ENCODE measurements at places on chromosomes 6 and 20.

DNA sequence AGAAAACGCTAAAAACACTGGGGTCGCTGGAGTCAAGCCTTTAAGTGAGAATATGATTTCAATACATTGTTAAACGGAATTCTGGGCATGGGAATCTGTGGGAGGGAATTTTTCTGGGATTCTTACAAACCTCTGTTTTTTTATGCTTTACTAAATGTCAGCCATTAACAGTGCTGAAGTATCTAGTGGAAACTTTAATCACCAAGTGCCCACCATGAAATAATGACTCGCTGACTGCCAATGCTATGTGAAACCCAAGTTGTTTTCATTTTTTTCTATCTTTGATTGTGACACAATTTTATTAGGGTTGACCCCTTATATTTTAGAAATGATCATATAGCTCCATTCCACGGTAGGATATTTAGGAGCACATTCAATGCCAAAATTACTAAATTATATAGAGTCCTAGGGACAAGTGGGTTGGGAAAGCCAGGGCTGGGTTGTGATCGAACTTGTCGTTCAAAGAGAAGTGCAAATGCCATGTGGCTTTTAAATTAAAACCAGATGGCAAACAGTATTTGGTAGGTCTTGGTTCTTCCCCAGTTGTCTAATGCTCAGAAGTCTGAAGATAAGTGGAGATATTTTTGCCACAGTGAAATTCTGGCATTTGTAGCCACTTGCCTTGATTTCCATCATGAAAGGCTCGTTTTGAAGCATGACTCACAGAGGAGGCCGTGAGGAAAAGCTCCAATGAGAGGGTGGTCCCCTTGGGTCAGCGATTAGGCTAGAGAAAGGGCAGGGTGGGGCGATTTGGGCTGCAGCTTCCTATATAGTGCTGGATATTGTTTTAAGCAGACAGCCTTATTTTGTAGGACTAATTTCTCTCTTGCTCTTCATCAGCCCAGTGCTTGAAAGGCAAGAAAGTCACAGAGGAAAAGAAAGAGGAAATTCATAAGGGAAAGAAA lies 254.4 kb upstream of the JAG1 start:
- no peak for DNase-seq

DNA sequence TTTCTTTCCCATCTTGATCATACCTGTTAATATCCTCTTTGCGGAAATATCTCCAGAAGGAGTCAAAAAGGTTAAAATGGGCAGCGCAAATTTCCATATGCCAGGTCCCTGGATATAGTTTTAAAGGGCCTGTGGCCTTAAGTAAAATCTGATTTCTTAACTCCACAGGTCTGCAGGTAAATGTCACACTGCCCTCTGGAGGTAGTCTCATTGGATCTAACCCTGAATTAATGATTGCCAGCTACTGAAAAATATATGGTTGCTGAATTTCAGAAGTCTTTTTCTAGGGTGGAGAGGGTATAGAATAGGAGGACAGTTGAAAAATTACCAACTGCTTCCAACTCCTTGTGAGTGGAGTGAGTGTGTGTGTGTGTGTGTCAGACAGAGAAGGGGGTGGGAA lies 8.5 kb downstream of the MOXD1 start:
- no peak for DNase-seq

- DNase-seq, result no peak
Measured at GRCh38 chr6:122429323-122429722, 29.9 kb downstream of the HSF2 start.

- no peak for DNase-seq
Measured at GRCh38 chr6:53858913-53859312, 64.1 kb downstream of the LRRC1 start.

- no peak for DNase-seq
Measured at GRCh38 chr6:17305219-17306001, 24.2 kb downstream of the RBM24 start.

- no peak for DNase-seq
Measured at GRCh38 chr6:148765898-148766808, 19.3 kb downstream of the UST start.

- no peak for DNase-seq
Measured at GRCh38 chr6:11684901-11685480, 93.6 kb downstream of the ADTRP start.
